NCI-H460 (cell line): ENCODE measurements at places on chromosomes 4 and X. TPM values are rescaled to one million over a fixed set of nuclear protein-coding genes. Genes with fewer than 3 reads are reported as not detected.

The SPINK2 gene
- total RNA-seq = not detected in 2 replicates

The FHIP1A gene
- total RNA-seq = 0.10 and 0.12 TPM in 2 replicates

- peak; percentile 44 for DNase-seq
Measured at GRCh38 chrX:15349046-15349445, 13.7 kb upstream of the PIGA start.

DNA sequence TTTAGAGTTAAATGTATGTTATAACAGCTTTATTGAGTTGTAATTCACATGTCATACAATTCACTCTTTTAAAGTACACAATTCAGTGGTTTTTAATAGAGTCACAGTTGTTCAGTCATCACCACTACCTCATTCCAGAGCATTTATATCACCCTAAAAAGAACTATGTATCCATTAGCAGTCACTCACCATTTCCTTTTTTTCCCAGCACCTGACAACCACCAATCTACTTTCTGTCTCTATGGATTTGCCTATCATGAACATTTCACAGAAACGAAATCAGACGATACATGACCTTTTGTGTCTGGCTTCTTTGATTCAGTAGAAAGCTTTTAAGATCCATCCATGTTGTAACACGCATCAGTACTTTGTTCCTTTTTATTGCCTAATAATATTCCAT lies 52.9 kb upstream of the FRAS1 start:
- DNase-seq = no peak

DNA sequence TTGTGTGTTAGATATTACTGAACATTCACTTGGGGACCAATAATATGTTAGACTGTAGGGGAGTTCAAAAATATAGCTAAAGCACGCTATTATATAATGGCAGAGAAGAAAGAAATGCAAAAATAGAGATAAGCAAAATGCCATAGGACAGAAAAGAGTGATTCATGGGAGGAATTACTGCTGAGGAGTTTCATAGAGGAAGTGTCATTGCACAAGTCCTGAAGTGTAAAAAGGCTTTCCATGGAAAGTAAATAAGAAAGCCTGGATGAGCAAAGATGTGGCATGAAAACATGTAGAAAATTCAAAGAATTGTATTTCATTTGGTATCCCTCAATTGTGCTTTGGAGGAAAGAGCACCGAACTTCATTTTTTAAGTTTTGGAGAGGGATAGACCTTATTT lies 14.5 kb downstream of the HMGB2 start:
- DNase-seq = no peak

- no peak for DNase-seq
Measured at GRCh38 chr4:102764901-102765300, 4.1 kb upstream of the MANBA start.

- no peak for DNase-seq
Measured at GRCh38 chr4:100149190-100149589, 41.1 kb downstream of the DDIT4L start.

- no peak for DNase-seq
Measured at GRCh38 chrX:626745-627509, 3.7 kb upstream of the SHOX start.

- no peak for DNase-seq
Measured at GRCh38 chrX:15127010-15127409, 142.9 kb downstream of the ASB9 start.

- peak; percentile 37 for DNase-seq
Measured at GRCh38 chrX:74421036-74421739, at the start of gene SLC16A2. Gene SLC16A2, plus strand, starts transcription at chrX:74421493. Its CDS starts 145 bp downstream, at chrX:74421638.

DNA sequence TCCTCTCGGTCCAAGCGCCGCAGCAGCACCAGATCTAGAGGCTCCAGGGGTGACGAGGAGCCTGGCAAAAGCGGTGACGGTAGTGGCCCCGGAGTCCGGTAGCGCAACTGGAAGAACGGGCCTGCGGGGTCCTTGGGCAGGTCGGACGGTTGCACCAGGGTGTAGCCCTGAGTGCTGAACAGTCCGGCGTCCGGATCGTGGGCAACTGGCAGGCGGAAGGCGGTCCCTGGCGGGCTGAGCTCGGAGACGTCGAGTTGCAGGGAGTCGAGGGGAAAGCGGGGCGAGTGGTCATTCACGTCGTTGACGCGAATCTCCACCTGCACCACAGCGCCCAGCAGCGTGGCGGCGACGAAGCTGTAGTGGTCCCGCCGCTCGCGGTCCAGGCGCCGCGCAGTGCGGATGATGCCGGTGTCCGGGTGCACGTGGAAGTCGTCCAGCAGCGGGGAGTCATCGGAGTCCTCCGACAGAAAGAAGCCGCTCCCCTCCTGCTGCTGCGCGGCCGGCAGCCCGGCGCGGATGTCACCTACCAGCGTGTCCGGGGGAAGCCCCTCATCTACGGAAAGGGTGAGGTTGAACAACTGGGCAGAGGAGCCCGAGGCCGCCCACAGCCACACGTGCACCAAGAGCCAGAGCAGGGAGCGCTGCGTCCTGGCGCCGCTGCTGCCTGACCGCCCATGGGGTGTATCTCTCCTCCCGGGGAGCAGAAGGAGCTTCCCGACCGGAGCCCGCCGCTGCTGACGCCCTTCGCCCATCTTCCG lies 837 bp downstream of the DCHS2 start:
- DNase-seq = no peak

DNA sequence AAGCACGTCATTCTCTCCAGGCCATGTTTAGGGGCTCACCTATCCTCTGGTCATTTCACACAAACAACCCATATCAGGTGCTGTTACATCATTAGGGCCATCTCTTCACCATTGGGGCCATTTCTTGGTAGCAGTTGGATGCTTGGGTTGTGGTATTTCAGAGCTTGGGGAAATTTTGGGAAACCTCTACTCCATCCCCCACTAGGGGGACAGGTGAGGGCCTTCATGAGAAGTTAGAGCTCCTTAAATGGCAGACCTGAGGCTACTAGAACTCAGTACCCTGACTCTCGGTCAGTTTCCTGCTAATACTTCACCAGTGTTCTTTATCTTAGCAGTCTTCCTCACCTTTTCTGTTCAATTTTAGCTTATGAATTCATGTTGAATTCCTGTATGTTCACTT lies 50.2 kb downstream of the ZNF827 start:
- DNase-seq = no peak

- no peak for DNase-seq
Measured at GRCh38 chr4:70718811-70719604, 2.8 kb upstream of the RUFY3 start.

DNA sequence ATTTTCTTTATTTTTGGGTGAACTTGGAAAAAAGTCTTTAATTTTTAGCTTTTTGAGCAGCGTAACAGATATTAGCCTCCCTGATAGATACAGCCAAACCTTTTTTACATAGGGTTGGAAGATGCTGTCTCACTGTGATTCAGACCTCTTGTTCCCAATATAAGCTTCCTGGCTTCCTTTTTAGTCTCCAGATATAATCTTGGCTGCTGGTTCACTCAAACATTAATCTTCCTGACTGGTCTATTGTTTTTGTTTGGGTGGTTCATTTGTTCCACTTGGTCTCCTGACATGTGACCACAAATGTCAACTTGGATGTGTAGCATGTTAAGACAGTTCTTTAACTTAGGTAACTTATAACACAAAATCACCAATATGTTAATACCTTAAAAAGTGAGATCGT lies 23.0 kb downstream of the RPA4 start:
- DNase-seq = peak; percentile 0
